ENCODE measurements at places on chromosomes 3 and 15.

DNA sequence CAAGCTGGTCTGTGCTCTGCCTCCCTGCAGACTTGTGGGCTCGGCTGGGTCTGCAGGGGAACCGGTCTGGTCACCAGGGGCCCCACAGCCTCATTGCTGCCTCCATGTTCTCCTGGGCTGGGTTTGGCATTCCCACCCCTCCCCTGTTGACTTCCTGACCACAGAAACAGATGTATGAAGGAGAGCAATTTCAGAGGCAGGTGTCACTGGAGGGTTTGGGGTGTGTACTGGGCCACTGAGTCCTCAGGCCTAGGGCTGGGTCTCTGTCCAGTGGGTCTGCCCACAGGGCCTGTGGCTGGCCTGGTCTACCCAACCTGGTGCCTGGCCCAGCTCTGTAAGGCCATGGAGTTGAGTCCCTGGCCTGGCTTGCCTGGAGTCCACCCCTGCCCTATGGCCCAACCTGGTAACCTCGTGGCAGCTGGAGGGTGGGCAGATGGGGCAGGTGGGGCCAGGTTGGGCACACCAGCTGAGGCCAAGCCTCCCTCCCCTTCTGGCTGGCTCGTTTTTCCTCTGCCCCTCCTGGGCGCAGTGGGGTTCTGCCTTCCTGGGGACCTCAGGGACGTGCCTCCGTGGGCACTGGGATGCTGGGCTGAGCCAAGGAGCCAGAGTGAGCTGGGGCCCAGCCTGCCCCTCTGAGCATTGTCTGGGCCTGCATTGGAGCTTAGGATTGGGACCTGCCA is 20.8 kb downstream of the PLXNA1 start:
- no peak for DNase-seq

- no peak for DNase-seq
Measured at GRCh38 chr3:76754247-76754646, 285.7 kb upstream of the ROBO2 start.

DNA sequence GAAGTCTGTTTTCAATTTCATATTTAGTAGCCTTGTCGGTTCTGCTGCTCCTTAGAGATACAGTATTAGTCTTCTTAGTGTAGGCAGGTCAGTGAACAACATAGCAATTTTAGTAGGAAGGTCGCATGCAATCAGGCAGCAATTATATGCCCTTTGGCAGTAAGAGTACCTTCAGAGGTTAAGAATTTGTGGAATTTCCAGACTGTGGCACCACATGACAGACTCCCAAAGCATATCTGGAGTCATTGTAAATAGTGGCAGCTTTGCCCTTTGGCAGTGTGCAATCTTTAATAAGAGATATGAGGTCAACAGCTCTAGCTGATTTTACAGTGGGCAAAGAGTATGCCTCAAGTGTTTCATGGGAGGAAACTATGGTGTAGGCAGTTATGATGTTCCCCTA is 1532.5 kb upstream of the CADM2 start:
- no peak for DNase-seq

- no peak for DNase-seq
Measured at GRCh38 chr3:138394686-138395085, 39.7 kb upstream of the ESYT3 start.

- no peak for DNase-seq
Measured at GRCh38 chr15:60054472-60054871, 50.4 kb downstream of the FOXB1 start.

DNA sequence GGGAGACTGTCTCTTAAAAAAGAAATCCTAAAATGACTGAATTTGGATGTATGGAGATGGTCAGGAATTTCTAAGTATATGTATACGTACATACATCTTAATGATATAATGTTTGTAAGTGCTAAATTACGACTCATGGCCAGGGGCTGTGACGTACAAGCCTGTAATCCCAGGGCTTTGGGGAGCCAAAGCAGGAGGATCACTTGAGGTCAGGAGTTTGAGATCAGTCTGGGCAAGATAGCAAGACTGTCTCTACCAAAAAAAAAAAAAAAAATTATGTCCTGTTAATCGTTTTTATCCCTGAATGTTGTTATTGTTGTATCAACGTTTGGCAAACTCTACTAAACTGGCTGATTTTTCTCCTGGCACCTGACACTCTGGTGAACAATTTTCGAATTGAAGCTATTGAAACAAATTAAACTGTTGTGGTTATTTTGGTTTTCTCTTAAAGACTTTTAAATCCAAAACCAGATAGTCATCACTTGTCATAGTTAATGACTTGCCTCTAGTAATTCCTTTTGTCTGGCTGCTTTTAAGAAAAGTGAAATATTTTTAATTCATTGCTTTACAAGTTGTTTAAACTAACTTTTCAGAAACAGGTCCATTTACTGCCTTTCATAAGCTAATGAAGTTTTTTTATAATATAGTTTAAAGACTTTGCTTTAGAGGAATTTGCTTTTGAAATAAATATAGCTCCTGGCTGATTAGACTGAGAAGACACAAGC is 7.0 kb downstream of the MORF4L1 start:
- DNase-seq: no peak

DNA sequence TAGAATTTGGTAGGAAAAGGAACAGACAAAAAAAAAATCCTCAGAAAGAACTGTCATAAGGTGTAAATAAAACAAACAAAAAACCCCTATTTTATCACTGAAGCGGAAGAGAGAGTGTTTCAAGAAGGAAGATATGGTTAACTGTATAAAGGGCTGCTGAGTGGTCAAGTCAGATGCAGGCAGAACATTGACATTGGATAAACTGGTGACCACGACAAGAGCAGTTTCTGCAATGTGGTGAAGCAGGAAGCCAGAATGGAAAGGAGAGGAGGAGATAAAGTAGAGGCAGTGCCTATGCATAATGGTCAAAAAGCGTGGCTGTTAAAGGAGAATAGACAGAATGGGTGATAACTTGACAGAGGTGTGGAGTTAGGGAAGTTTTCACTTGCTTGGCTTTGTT is 75.3 kb downstream of the CYP19A1 start:
- DNase-seq: no peak

- no peak for DNase-seq
Measured at GRCh38 chr3:78041486-78041885, 1001.6 kb downstream of the ROBO2 start.

GRCh38 chr3:196706327-196706726 is 5.7 kb downstream of the CEP19 start:
- DNase-seq: no peak

- DNase-seq: no peak
Measured at GRCh38 chr3:70823622-70824021, 511.2 kb upstream of the MDFIC2 start.

DNA sequence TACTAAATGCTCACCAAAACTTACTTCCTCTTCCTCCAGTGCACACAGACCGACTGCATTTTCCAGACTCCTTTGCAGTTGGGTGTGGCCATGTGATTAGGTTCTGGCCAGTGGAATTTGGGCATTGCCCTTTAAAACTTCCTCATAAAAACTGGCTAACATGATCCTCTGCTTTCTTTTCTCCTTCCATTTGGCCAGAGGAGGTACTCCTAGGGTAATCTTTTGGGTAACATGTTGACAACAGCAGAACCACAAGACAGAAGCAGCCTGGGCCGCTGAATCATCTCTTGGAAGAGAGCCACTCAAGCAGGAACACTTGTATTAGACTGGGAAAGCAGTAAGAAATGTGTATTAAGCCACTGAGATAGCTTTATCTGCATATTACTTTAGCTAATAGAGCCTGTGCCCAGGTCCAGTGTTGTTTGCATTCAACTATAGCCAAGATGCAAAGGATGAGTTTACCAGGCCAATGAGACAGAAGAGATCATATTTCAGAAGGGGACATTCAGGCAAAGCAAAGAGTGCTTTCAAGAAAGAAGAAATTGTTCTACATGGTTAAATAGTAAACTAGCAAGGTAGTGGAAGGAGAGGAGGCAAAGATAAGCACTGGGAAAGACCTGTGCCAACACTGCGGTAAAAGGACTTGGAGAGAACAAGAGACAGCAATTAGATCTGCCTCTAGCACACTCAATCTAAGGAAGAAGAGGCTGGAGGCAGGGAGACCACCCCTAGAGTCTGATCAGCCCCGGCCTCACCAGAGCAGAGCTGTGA is 79.8 kb downstream of the PLCH1 start:
- DNase-seq: no peak

- no peak for DNase-seq
Measured at GRCh38 chr3:50473768-50474167, 29.7 kb downstream of the CACNA2D2 start.

DNA sequence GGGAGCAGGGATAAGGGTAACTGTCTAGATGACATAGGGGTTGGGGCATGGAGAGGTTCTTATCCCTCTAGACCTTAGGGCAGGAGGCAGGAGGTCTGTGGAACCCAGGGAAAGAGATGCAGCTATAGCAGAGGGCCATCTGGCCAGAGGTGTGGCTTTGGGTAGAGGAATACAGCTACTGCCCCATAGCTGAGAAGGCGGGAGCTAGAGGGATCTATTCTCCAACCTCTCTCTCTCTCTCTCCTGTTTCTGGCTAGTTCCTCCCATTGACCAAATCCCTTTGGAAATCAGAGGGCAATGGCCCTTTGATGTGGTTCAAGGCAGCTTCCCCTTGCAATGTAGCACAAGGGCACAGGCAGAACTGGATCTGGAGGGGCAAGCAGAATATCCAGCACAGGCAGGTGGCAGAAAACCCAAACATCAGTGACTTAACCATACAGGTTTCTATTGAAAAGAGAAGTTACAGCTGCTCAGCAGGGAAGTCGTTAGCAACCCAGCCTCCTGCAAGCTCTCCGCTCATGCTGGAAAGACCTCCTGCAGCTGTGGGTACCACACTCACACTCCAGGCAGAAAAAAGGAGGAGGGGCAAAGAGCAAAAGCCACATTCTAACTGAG is 22.3 kb upstream of the LMOD3 start:
- DNase-seq: no peak

DNA sequence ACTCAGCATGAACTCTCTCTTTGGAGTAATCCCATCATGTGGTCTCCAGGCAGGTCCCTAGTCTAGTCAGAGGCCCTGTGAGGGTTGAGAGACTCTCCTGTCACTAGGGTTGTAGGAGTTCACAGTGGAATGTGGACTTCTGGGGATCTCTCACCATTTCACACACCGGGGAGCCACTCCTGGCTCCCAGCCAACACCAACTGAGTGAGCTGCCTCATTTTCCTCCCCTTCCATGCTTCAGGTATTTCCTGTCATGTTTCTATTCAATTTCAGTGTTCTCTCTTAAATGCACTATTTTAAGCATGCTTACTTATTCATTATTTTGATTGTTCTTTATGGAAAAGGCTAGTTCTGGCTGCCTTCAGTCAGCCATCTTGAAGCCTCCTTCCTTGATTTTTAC is 467.5 kb upstream of the ARL6 start:
- DNase-seq: no peak

GRCh38 chr3:145857956-145858355 is 303.0 kb downstream of the PLOD2 start:
- no peak for DNase-seq

DNA sequence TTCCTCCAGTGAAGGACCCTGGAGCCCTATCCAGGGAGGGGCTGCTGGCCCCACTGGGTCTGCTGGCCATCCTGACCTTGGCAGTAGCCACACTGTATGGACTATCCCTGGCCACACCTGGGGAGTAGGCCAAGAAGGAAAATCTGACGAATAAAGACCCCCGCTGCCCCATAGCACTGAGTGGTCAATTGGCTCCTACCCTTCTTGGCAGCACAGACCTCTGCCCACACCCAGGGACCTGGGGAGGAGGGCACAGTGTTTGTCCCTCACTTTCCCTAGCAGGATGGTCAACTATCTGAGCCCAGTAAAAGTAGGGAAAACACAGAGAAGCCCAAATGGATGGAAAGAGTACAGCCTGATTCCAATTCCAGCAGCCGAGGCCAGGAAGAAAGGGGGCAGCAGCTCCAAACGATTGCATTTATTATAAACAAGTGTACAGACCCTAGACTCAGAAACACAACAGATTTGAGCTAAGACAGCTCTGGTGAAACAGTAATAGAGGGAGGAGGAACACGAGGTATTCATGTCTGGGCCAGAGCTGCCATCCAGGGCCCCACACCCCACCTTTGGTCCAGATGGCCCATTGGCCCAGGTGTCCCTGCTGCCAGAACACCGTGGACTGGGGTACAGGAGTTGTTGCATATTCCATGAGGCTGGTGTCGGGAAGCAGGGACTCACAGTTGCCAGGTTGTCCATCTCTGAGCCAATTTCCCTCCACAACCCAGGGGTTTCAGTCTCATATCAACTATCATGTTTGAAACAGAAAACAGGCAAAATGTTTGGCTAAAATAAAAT is 21.1 kb downstream of the ATRIP start:
- no peak for DNase-seq

DNA sequence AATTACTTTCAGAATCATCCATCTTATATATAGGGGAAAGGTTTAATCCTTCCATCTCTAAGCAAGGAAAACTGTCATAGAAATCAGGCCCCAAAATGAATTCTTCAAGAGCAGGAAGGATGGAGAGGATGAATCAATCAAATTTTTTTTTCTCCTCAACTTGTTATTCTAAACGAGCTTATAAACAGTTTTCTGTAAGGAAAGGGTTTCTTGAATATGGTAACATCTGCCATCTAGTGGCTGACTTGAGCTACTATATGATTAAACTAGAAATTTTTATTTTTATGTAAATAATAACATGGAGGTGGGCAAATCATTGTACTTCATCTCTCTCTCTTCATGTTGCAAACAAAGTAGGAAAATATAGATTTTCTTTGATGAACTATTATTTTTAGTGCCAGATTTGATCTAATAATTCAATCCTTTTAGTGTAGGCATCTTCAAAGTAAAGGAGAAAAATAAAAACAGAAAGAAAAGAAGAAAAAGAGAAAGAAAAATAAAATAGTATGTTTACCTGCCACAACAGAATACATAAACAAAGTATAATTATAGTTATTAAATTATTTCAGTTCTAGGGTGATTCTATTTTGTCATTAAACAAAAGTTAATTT is 146.6 kb downstream of the SERPINI1 start:
- no peak for DNase-seq

DNA sequence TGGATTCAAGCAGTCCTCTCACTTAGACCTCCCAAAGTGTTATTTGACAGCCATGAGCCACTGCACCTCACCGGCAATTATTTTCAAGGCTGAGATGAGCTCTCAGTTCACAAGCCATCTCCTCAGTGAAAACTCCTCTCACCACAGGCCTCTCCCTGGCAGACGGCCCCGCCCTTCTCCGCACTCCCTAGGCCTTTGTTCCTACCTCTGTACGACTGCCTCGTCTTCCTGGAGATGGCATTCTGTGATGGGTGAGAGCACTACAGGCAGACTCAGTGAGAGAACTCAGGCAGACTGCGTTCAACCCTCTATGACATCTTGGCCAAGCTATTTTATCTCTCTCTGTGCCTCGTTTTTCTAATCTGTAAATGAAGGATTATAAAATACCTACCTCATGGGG is 67.0 kb upstream of the TPM1 start:
- no peak for DNase-seq
